ENCODE measurements at places on chromosomes 5 and 9.

- no peak for DNase-seq
Observed at GRCh38 chr5:123868267-123868666, 356.3 kb downstream of the CSNK1G3 start.

DNA sequence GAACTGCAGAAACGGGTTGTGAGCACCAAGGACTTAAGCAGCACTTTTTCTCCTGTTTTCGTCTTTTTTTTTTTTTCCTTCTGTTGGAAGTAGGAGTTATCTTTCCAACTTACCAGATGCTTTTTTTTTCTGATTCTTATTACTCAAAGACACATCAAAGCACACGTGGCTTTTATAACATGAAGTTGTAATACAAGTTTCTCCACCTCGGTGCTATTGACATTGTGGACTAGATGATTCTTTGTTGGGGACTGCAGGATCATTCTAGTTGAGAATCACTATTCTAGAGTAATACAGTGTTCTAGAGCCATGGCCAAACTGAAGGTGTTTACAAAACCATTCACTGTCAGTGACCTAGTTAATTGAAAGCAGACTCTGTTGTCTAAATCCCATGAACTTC lies 51.5 kb downstream of the MYO10 start:
- no peak for DNase-seq

GRCh38 chr5:150069672-150070627 lies 16.4 kb downstream of the CSF1R start:
- DNase-seq, result no peak

GRCh38 chr9:90872835-90873294 lies 71.2 kb downstream of the SYK start:
- DNase-seq, result no peak

- DNase-seq, result no peak
Observed at GRCh38 chr5:126374109-126374416, 49.1 kb upstream of the GRAMD2B start.

Data from HTR-8/SVneo (cell line).